Esophagus squamous epithelium (tissue), 5 donors: ENCODE measurements at places on chromosomes 5 and 9.

DNA sequence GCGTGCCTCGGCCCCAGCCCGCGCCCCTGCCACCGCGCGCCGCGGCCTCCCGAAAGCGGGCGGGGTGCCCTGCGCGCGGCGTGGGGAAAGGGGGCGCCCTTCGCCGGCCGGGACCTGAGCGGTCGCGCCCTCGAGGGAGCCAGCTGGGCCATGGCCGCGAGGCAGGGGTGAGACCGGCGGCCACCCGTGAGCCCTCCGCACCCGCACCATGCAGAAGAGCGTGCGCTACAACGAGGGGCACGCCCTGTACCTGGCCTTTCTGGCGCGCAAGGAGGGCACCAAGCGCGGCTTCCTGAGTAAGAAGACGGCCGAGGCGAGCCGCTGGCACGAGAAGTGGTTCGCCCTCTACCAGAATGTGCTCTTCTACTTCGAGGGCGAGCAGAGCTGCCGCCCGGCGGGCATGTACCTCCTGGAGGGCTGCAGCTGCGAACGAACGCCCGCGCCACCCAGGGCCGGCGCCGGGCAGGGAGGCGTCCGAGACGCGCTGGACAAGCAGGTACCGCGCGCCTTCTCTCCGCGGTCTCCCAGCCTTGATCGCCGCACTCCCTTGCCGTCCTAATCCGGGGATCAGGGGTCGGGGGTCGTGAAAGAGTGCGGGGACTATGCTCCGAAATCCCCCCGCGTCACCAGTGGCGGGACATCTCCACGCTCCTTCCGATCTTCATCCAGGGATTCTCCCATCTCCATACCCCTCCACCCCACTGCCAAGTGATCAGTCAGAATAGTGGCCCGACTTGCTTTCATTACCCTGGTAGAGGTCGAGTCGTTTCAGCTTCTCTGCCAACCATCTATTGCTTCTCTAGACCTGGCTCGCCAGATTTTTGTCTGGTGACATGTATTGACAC, 590 bp downstream of the RASGRF2 start:
- no peak for DNase-seq

DNA sequence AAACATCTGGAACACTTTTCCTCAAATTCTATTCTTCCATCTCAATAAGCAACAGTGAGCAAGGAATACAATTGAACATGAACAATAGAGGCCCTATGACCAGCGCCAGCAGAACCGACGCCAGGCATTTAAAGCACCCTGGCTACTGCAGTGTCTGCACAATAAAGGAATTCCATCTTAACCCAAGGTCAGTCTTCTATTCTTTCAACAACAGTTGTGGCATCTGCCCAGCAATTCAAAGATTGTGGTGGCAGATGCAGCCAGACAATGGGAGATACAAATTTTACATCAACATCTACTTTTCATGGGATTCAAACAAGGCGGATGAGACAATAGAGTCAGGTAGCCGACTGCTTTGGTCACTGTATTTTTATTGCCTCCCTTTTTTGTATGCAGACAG, 65.9 kb downstream of the ELL2 start:
- DNase-seq = no peak

DNA sequence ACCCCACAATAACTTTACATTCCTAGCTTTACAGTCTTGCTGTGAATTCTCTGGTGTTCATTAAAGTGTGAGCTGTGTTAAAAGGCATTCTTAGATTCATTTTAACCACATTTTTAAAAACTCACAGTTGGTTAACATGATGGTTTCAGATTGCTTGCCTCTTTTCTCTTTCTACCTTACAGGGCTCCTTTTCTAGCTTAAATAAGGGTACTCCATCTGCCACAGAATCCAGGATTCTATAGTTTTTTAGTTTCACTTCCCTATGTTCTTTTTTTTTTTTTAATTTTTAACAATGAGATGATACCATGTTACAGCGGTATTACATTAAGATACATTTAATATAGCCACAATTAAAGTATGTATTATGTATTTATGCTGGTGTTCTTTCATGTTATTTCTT, 3.9 kb upstream of the FBXO4 start:
- DNase-seq = no peak

DNA sequence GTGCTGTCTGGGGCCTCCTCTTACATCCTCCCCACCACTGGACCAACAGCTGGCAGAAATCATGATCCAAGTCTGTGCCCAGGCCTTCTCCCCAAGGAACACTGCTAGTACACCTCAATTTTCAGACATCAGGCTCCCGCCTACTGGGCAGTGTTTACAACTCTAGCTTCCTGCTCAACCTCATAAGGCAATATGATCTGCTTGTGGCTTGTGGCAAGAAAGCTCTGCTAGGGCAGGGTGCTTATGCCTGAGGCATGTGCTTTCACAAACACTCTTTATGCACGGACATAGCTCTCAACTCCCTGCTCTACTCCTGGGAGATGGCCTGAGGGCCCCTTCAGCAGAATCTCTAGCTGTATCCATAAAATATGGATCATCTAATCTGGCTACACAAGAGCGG, 32.5 kb downstream of the SH3TC2 start:
- no peak for DNase-seq

DNA sequence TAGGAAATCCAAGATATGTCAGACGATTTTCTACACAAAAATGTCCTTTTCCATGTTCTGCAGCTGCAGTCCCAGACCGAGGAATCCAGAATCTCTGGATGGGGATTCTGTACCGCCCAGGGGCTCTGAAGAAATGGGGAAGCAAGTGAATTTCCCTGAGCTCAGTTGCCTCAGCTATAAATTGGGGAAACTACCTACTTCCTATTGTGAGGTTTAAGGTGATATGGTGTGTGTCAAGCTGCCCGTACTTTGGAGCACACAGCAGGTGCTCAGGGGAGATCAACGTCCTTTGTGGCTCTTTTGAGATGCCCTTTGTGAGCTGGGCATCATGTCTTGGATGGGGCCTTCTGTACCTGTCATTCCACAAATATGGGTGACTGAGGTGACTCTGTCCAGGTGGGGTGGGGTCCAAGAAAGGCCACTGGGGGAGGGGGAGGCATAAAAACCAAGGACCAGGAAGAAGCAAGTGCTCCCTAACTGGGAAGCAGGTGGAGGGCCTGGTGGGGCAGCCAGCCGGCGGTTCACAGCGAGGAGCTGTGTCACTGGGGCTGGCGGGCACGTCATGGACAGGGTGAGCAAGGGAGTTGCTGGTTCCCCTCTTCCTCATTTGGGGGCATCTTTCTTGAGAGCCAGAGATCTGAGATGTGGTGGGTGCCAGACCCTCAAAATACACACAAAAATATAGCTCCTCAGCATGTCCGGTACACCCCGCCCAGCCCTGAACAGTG, 116.0 kb downstream of the CRB2 start:
- DNase-seq = no peak

DNA sequence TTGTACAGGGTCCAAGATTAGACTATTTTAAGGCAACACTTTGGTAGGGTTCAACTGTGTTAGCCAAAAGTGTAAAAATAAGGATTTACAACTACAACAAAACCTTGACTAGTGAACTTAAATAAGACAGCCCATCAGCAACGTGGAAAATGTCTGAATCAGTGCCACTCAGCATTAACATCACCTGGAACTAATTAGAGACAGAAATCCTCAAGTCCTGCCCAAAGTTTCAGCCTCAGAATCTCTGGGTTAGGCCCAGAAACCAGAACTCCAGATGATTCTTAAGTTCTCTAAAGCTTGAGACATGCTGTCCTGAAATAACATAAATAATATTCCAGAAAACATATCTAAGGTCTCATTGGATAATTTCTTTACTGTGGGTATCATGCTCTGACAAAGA, 118.6 kb downstream of the SEMA6A start:
- DNase-seq = no peak
